ENCODE measurements at places on chromosomes 4 and X.

DNA sequence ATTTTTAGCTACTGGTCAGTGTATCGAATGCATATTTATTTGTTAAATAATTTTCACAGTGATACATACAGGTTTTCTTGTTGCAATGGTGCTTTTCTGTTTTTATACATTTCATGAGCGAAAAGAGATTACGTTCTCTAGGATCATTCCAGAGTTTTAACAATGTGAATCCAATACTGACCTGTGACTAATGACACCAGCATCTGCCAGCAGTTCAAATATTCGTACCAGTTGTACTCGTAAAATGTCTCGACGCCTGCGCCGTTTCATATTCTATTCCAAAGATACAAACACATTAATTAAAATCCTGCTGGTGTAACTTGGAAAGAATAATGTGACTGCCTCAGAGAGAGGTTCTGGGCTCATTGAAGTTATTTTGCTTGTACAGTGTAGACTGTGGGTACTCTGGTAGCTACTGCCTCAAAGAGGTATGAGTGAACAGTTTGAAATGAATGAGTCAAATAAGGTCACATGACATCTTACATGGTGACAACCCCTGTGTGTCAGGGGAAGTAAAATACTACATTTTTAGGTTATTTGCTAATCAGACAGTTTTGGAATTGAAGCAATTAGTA is 80.7 kb downstream of the ZAR1 start:
- DNase-seq: no peak

DNA sequence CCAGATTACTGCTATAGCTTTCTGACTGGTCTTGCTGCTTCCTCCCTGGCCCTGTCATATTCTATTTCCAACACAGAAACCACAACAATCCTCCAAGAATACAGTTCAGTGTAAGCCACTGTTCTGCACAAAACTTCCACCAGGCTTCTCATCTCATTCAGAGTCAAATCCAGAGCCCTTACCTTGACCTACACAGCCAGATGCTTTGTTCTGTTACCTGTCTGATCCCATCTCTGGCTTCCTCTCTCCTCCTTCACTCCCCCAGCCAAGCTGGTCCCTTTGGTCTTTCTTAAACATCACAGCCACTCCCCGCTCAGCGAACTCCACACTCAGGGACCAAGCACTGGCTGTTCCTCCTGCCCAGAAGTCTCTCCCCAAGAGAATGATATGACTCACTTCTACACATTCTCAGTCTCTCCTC is 84.8 kb upstream of the BMP2K start:
- DNase-seq: no peak

GRCh38 chrX:14029425-14030173 is at the start of gene GEMIN8:
GEMIN8 (minus strand) TSS chrX:14029892; CDS start chrX:14021478, 8,414 bp downstream.
- DNase-seq: peak; percentile 80

- no peak for DNase-seq
Observed at GRCh38 chr4:178602833-178603232, 1160.6 kb upstream of the AGA start.

- no peak for DNase-seq
Observed at GRCh38 chr4:123064390-123064789, 142.0 kb upstream of the NUDT6 start.

- no peak for DNase-seq
Observed at GRCh38 chr4:94457692-94458106, 6.0 kb downstream of the PDLIM5 start.

- DNase-seq: no peak
Observed at GRCh38 chr4:23878912-23879732, 10.7 kb downstream of the PPARGC1A start.

GRCh38 chrX:9102956-9103355 is 69.0 kb upstream of the FAM9B start:
- no peak for DNase-seq

GRCh38 chr4:75679876-75680575 is 6.8 kb upstream of the G3BP2 start:
- DNase-seq: no peak
